ENCODE measurements at places on chromosomes 3 and 15.
A peak's percentile ranks its signal among the peaks of the same experiment; 100 is the strongest.

- H3K36me3 ChIP-seq: no peaks in the 10 kb centered on the region
- no peak overlapping the region for H3K27ac ChIP-seq
- H3K27me3 ChIP-seq: no peaks in the 10 kb centered on the region
- DNase-seq: no peak
These were observed 12.0 kb downstream of the MESD start for GRCh38 chr15:80977627-80978036.

DNA sequence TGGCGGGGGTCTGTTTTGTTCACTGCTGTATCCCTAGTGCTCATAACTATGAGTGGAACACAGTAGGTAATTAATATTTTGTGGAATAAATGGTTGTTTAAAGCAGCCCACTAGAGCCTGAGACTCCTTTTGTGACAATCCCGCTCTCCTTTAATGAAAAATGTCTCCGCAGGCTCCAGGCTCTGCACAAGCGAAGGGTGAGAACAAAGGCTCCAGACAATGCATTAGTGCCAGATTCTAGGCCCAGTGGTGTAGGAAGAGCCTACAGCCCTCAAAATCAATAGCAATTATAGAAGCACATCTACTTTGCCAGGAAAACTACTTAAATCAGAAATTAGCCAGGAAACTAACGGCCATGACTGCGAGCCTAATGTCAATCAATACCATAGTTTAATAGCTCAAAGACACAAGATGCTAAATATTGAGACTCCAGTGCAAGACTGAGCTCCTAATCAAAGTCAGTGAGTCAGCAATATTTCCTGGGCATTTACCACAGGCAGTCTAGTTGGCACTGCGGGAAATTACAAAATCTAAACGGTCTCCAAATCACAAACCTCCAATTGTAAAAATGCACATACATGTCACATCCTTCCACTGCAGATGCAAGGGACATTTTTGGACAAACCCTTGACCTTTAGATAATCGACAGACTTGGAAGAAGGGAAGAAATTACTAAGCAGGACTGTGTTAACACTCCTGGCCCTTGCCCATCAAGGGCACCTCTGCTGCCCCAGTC is 2.3 kb downstream of the ANXA2 start:
- peaks cover 19% of the 10 kb centered on the region for H3K36me3 ChIP-seq
- peak overlapping the region; percentile 99 for H3K4me3 ChIP-seq
- no peak for DNase-seq
- H3K27ac ChIP-seq: peak overlapping the region; percentile 99
- no peaks in the 10 kb centered on the region for H3K27me3 ChIP-seq

DNA sequence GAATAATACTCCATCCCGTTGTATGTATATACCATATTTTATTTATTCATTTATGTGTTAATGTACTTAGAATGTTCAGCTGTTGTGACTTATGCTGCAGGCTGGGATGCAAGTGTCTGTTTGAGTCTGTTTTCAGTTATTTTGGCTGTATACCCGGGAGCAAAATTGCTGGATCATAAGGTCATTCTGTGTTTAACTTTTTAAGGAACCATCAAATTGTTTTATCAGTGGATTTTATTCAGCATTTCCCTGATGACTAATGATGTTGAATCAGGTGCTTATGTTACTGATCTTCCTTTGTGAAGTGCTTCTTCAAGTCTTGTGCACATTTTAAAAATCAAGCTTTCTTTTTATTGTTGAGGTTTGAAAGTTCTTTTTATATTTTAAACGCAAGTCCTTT is 118.1 kb downstream of the SLC25A26 start:
- no peak overlapping the region for H3K27ac ChIP-seq
- H3K4me3 ChIP-seq: no peak overlapping the region
- no peak for DNase-seq
- H3K4me1 ChIP-seq: no peaks in the 10 kb centered on the region
- H3K27me3 ChIP-seq: no peaks in the 10 kb centered on the region

GRCh38 chr15:68641376-68641775 is 62.6 kb downstream of the CORO2B start:
- DNase-seq: no peak
- H3K36me3 ChIP-seq: no peaks in the 10 kb centered on the region
- H3K4me1 ChIP-seq: peaks cover 80% of the 10 kb centered on the region
- H3K4me3 ChIP-seq: peak overlapping the region; percentile 28

DNA sequence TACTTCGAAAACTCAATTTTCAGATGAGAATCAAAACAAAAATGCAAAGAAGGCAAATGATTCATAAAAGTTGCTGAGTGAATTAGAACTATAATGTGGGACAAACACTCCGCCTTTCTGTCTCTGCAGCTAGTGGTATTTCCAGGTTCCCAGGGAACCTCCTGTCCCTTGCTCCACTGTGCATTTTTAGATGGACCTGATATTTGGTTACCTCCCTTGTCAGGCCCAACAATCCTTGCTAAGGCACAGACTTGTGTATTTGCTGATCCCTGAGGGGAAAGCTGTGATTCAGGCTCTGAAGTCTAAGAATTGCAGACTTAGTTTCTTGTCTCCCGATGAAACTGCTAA is 162.7 kb downstream of the LPP start:
- H3K27ac ChIP-seq: peak overlapping the region; percentile 13
- no peak for DNase-seq
- no peaks in the 10 kb centered on the region for H3K36me3 ChIP-seq
- peaks cover 18% of the 10 kb centered on the region for H3K4me1 ChIP-seq

DNA sequence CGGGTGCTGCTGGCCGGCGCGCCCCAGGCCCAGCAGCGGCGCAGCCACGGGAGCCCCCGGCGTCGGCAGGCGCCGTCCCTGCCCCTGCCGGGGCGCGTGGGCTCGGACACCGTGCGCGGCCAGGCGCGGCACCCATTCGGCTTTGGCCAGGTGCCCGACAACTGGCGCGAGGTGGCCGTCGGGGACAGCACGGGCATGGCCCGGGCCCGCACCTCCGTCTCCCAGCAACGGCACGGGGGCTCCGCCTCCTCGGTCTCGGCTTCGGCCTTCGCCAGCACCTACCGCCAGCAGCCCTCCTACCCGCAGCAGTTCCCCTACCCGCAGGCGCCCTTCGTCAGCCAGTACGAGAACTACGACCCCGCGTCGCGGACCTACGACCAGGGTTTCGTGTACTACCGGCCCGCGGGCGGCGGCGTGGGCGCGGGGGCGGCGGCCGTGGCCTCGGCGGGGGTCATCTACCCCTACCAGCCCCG is 777 bp downstream of the LOXL1 start:
- peak overlapping the region; percentile 71 for H3K4me3 ChIP-seq
- no peaks in the 10 kb centered on the region for H3K36me3 ChIP-seq
- H3K4me1 ChIP-seq: peaks cover 95% of the 10 kb centered on the region
- H3K27ac ChIP-seq: peak overlapping the region; percentile 75
- no peak for DNase-seq

DNA sequence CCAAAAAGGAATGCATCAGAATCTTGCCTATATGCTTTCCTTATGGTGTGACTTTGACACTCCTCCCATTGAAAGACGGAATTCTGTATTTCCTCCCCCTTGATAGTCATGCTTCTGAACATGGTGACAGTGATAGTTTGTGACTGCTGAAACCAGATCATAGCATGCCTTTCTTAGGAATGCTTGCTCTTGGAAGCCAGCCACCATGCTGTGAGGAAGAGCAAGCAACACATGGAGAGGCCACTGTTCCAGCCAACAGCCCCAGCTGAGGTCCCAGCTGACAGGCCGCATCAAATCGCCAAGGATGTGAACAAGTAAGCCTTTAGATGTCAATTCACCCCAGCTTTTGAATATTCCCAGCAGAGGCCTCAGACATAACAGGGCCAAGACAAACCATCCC is 100.1 kb downstream of the IGF2BP2 start:
- H3K36me3 ChIP-seq: no peaks in the 10 kb centered on the region
- no peak for DNase-seq
- H3K27me3 ChIP-seq: no peaks in the 10 kb centered on the region

- H3K27ac ChIP-seq: no peak overlapping the region
- no peak overlapping the region for H3K4me3 ChIP-seq
- DNase-seq: no peak
- peaks cover 6% of the 10 kb centered on the region for H3K36me3 ChIP-seq
These were observed 119.1 kb upstream of the ADAMTS9 start for GRCh38 chr3:64806668-64807605.

DNA sequence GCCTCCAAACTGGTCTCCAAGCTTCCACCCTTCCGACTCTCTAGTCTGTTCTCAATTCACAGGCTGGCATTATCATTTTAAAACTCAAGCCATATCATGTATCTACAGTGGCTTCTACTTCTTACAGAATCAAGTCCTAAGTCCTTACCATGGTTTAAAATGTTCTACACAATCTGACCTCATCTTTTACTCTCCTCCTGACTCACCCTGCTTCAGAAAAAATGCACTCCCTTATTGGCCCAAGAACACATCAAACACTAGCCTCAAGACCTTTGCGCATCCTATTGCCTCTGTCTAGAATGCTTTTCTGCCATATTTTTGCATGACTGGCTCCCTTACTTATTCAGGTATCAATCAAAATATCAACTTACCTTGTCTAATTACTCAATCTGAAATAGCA is 11.0 kb downstream of the MRPL3 start:
- H3K36me3 ChIP-seq: peaks cover 16% of the 10 kb centered on the region
- DNase-seq: no peak
- no peak overlapping the region for H3K4me3 ChIP-seq

GRCh38 chr3:128198313-128198712 is 45.0 kb downstream of the EEFSEC start:
- H3K27me3 ChIP-seq: no peaks in the 10 kb centered on the region
- DNase-seq: no peak
- no peak overlapping the region for H3K27ac ChIP-seq
- H3K4me3 ChIP-seq: no peak overlapping the region
- no peaks in the 10 kb centered on the region for H3K36me3 ChIP-seq

DNA sequence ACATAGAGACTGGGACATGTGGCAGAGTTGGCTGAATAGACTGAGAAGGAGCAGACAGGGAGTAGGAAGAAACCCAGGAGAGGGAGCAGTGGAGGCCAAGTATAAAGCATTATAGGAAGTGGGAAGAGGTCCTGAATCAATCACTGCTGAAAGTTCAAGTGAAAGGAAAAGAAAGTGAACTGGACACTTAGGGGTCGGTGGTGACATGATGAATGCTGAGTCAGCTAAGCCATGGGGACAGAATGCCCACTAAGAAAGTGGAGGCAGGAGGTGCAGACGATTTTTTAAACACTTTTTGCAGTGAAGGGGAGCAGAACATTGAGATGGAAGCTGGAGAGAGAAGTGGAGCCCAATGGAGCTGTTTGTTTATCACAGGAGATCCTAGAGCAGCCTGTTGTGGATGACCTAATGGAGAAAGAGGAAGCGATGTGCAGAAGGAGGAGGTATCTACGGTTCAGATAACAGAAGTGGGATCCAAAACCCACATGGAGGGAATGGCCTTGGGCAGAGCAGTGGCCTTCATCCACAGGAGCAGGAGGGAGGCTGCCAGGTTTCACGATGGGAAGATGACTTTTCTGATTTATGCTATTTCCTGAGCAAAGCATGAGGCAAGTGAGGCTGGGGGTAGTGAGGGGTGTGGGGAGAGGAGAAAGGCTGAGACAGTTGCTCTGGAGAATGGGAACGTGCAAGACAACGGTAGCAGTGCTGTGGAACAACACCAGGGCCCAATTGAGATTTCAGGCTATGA is 208.2 kb downstream of the RPLP1 start:
- H3K4me1 ChIP-seq: peaks cover 3% of the 10 kb centered on the region
- no peak for DNase-seq
- H3K36me3 ChIP-seq: no peaks in the 10 kb centered on the region
- no peaks in the 10 kb centered on the region for H3K27me3 ChIP-seq
- no peak overlapping the region for H3K4me3 ChIP-seq
- no peak overlapping the region for H3K27ac ChIP-seq

DNA sequence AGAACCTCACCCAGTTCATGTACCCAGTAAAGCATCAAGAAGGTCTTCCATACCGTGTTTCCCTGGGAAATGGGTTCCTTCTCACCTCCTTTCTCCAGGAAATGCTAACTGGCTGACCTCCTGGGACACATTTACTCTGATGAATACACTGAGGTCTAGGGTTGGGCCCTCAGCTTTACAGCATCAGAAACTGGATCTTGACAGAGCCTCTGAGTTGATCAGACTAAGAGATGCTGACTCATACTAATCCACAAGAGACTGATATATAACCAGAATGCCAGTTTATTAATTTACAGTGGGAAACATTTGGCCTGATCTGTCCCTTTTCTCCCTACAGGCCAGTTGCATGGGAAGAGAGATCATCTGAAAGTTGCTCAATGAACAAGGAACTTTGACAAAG is 55.8 kb downstream of the GTF2E1 start:
- H3K36me3 ChIP-seq: no peaks in the 10 kb centered on the region
- DNase-seq: no peak
- H3K27me3 ChIP-seq: no peaks in the 10 kb centered on the region
- no peak overlapping the region for H3K27ac ChIP-seq
- H3K4me3 ChIP-seq: no peak overlapping the region

GRCh38 chr3:175493301-175493700 is 634.2 kb downstream of the NAALADL2 start:
- H3K27me3 ChIP-seq: no peaks in the 10 kb centered on the region
- no peak overlapping the region for H3K4me3 ChIP-seq
- H3K27ac ChIP-seq: no peak overlapping the region

DNA sequence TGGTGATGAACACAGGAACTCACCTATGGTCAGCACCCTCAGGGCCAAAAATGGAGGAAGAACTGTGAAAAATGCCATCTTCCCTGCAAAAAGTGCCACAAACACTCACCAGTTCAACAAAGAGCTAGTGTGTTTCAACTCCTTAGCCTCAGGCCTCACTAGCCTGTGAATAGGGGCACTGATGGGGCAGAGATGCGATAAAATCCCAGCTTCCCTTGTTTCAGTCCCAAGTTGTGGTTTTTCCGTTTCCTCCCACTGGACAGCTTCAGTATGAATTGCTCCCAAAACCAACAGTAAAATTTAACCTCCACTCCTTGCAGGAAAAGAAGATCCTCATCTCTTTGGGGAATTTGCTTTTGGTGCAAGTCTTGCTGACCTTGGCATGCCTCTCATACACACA is 117.4 kb upstream of the ADAMTS9 start:
- no peak overlapping the region for H3K4me3 ChIP-seq
- no peaks in the 10 kb centered on the region for H3K27me3 ChIP-seq
- H3K4me1 ChIP-seq: no peaks in the 10 kb centered on the region
- H3K27ac ChIP-seq: no peak overlapping the region
- no peak for DNase-seq
- no peaks in the 10 kb centered on the region for H3K36me3 ChIP-seq

DNA sequence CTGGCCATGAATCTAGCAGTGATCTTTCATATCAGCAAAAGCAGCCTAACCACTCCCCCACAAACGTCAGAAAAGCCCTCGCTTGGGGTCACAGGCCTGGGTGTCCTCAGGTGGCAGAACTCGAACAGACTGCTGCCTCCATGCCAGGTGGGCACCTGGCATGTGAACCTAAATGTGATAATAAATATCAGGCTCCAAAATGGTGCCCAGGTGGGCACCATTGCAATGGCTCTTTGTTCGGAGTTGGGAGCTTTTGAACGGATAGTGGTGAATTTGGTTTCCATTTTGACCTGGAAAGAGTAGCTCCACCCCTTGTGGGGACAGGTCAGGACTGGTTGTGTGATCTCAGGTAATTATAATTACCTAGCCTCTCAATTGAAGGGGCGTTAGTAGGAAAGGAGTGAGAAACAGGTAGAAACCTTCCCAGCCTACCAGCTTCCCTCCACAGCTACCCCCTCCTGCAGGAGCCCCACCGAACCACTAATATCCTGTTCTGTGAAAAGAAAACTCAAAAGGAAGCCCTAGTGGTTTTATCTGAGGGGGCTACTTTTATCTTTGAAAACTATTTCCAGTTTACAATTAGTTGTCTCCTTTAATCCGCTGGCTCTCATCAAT is 18.1 kb downstream of the MYO1E start:
- H3K4me1 ChIP-seq: peaks cover 23% of the 10 kb centered on the region
- H3K27me3 ChIP-seq: no peaks in the 10 kb centered on the region
- peaks cover 6% of the 10 kb centered on the region for H3K36me3 ChIP-seq
- H3K4me3 ChIP-seq: no peak overlapping the region
- no peak for DNase-seq

Measured in esophagus squamous epithelium (tissue), 5 donors.